Brain microvascular endothelial cell (primary cell): ENCODE measurements at places on chromosomes 13 and 19.

DNA sequence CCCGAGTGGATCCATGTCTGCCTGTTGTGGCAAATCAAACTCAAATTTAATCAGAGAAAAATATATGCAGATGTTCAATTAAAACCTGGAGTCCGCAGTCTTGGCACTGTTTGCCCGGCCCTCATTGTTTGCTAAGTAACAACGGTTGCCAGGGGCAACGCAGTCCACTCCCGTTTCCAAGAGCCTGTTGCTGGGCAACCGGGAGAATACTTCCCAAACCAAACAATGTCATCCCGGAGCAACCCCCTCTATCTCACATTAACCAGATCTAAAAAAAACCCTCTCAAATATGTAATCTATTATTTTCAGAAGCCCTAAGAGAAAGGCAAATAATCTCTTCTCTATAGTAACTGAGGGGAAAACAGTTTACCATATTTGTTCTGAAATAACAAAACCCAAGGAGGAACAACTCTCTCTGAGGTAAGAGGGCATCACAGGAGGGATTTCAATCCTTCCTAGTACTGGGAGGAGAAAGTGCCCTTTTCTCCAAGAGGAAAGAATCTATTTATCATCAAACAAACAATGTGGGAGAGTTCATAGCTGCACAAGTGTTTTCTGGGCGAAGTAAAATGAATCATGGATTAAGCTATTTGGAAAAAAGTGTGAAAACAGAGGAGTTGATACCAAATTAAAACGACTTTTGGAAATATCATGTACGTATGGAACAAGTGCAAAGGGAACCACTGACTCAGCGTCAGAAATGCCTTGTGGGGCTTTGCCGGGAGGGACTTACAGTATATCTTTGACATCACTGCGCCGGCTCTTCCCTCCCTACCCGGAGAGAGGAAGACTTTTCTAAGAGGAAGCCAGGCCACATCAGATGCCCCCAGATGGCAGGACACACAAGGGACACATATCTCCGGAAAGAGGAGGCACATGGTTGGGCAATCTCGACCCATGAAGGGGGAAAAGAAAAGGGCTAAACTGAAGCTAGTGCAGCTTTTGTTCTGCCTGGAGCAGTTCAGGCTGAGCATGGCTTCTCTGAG is 43.3 kb downstream of the RFX2 start:
- DNase-seq = peak; percentile 94

- DNase-seq = no peak
Measured at GRCh38 chr19:49231804-49232203, 74.2 kb downstream of the TRPM4 start.

DNA sequence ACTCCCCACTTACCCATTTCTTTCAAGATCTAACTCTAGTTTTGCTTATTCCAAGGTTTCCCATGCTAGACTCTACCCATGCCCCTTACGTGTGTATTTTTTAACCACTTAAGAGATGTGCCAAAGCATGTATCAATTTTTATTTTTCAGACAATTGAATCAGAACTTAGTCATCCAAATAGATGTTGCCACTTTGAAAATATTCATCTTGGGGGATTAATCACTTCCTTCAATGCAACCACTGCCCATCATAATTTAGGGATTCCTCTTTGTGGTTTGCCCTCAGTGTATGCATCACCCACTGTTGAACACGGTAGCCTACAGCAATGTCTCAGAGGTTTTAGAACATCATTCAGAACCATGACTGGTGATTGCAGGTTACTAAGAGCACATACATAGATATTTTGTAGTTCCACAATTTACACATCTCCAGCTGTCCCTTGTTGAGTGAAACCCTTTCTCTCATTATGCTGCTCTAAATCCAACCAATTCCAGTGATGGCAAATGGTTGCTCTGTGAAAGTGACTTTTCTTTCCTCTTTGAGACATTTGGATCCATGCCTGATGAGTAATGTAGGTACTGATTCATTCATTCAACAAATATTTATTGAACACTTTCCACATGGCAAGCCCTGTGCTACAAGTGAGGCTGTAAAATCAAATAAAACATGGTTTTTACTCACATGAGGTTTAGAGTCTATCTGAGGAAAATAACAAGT is 60.6 kb upstream of the SERP2 start:
- DNase-seq = peak; percentile 82

- DNase-seq = peak; percentile 54
Measured at GRCh38 chr19:2949939-2950285, 5.1 kb upstream of the ZNF77 start.

DNA sequence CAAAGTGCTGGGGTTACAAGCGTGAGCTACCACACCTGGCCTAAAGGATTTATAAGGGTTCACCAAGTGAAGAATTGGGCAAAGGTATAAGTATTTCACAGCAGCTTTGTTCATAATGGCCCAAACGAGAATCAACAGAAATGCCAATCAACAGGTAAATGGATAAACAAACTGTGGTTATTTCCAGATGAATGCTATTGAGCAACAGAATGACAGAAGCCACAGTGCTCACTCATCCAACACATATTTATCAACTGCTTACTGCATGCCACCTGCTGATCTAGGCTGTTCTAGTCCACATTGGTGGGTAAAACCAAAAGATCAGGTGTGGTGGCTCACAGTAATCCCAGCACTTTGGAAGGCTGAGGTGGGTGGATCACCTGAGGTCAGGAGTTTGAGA is 27.7 kb downstream of the CACNA1A start:
- DNase-seq = no peak
